ENCODE measurements at places on chromosomes 13 and 19.
A peak's percentile ranks its signal among the peaks of the same experiment; 100 is the strongest.

DNA sequence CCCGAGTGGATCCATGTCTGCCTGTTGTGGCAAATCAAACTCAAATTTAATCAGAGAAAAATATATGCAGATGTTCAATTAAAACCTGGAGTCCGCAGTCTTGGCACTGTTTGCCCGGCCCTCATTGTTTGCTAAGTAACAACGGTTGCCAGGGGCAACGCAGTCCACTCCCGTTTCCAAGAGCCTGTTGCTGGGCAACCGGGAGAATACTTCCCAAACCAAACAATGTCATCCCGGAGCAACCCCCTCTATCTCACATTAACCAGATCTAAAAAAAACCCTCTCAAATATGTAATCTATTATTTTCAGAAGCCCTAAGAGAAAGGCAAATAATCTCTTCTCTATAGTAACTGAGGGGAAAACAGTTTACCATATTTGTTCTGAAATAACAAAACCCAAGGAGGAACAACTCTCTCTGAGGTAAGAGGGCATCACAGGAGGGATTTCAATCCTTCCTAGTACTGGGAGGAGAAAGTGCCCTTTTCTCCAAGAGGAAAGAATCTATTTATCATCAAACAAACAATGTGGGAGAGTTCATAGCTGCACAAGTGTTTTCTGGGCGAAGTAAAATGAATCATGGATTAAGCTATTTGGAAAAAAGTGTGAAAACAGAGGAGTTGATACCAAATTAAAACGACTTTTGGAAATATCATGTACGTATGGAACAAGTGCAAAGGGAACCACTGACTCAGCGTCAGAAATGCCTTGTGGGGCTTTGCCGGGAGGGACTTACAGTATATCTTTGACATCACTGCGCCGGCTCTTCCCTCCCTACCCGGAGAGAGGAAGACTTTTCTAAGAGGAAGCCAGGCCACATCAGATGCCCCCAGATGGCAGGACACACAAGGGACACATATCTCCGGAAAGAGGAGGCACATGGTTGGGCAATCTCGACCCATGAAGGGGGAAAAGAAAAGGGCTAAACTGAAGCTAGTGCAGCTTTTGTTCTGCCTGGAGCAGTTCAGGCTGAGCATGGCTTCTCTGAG, 43.3 kb downstream of the RFX2 start:
- peak; percentile 87 for DNase-seq

GRCh38 chr13:111920306-111920931, 146.5 kb upstream of the SOX1 start:
- DNase-seq = no peak

GRCh38 chr13:83153848-83154247, 728.4 kb downstream of the SLITRK1 start:
- DNase-seq = no peak

- no peak for DNase-seq
Observed at GRCh38 chr13:112341446-112341845, 34.7 kb upstream of the SPACA7 start.

DNA sequence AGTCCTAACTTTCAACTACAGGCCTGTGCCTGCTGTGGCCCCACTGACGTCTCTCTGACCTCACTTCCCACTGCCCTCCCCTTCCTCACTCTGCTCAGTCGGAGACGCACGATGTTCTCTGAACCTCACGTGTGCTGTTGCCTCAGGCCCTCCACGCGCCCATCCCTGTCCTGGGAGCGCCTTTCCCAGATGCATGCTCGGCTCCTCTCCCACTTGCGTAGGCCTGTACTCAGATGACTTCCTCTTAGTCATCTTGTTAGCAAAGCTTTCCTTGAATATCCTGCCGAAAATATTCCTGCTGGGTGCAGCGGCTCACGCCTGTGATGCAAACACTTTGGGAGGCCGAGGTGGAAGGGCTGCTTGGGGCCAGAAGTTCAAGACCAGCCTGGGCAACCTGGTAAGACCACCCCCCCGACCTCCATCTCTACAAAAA, 9.3 kb upstream of the SYT5 start:
- DNase-seq = no peak

DNA sequence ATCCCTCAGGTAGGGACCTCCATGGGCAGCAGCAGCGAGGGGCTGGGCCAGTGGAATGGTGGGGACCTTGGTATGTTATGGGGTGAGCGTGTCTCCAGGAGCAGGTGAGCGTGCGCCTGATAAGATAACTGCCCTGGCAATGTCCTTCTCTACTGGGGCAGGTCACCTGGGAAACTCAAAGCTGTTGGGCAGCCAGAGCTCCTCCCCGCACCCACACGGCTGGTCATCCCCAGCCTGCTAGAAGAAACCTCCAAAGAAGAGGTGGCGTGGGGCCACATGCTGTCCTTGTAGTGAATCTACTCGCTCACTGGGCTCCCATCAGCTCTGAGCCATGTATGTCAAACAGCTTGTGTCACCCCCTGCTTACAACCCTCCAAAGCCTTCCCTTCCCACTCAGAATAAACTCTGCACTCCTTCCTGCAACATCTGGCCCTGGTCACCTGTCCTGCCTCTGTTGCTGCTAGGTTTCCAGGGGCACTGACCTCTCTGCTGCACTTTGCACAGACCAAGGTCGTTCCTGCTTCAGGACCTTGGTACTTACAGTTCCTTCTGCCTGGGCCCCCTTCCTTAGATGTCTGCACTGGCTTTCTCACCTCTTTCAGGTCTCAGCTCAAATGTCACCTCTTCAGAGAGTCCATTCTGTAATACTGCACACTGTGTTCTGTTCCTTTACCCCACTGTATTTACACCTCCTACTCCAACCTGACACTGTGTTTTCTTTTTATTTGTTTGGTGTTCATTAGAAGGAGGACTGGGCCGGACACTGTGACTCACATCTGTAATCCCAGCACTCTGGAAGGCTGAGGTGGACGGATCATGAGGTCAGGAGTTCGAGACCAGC, 1.8 kb upstream of the ATP4A start:
- DNase-seq = no peak

GRCh38 chr19:14487370-14488125, 8.4 kb downstream of the GIPC1 start:
- DNase-seq = no peak

DNA sequence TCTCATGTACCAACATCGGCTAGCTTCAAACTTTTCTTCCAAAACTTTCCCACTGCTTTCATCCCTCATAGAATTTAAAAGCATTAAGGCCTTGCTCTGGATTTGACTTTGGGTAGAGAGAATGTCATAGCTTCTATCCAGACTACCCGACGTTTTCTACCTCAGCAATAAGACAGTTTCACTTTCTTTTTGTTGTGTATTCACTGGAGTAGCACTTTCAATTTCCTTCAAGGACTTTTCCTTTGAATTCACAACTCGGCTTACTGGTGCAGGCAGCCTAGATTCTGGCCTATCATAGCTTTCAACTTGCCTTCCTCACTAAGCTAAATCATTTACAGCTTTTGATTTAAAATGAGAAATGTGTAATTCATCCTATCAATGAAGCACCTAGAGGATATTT, 420.4 kb upstream of the GPC6 start:
- DNase-seq = peak; percentile 10

- DNase-seq = no peak
Observed at GRCh38 chr13:26300140-26300539, 46.2 kb downstream of the CDK8 start.
